Choroid plexus epithelial cell (primary cell): ENCODE measurements at places on chromosomes 4 and X.

DNA sequence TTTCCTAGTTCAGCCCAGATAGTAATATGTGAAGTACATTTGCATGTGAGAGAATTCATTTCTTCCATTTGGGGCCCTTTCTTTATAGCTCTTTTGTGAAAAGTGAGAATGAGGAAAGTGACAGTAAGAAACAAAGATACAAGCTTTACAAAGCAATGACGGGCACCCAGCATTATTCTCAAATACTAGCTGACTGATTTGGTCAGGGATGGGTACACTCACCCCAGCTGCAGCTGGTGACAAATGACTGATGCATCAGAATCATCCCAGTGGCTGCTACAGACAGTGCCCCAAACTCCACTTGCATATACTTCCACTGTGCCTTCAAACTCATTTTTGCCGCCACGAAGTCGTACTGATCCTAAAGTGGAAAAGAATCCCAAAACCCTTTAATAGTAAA, 14.8 kb downstream of the PRSS12 start:
- DNase-seq: no peak

DNA sequence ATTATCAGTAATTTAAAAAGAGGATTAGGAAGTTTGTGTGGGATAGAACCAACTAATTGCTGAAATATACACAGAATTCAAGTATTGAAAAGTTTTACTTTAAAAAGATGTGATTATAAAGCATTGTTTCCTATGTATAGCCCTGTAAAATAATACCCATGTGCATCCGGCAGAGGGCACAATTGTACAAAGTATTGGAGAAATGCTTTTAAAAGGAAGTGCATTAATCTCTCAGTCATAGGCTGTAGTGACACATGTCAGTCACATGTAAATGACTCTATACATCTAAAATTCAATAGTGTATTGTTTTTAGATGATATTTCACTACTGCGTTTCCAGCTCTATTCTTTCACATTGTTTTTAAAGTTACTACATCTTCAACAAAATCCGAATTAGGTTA, 9.7 kb upstream of the GEMIN8 start:
- DNase-seq: peak; percentile 59

- no peak for DNase-seq
These were observed 65.9 kb downstream of the HHIP start for GRCh38 chr4:144711700-144712456.

DNA sequence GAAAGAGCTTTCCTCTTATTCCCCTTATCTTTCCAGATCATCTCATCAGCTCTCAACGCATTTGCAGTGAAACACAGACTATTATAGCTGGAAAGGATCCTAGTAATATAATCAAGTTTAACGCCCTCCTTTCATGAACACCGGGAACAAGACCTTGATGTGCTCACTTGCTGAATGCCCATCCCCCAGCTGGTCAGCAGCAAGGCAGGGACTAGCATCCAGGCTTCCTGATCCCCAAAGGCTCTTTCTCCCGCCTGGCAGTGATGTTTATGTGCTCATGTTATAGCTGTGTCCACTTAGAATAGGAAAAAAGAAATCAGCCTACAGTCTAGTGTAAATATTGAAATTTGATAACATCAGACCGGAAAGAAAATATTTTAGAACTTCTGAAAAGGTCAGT, 24.6 kb downstream of the GPC4 start:
- DNase-seq: no peak

GRCh38 chrX:12979026-12979607, 4.2 kb downstream of the TMSB4X start:
- peak; percentile 87 for DNase-seq

DNA sequence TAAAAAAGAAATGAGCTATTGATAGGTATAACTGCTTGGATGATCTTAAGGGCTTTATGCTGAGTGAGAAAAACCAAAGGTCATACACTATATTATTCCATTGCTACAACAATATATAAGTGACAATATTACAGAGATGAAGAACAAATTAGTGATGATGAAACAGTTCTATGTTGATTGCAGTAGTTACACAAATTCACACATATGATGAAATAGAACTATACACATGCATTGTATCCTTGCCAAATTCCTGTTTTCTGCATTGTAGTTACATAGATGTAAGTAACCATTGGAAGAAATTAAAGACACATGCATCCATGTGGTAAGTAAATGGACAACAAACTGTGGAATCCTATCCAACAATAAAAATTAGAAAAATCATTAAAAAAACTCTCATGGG, 76.5 kb downstream of the CENPC start:
- DNase-seq: no peak

GRCh38 chrX:128929271-128930057, 593.8 kb downstream of the SMARCA1 start:
- DNase-seq: no peak

DNA sequence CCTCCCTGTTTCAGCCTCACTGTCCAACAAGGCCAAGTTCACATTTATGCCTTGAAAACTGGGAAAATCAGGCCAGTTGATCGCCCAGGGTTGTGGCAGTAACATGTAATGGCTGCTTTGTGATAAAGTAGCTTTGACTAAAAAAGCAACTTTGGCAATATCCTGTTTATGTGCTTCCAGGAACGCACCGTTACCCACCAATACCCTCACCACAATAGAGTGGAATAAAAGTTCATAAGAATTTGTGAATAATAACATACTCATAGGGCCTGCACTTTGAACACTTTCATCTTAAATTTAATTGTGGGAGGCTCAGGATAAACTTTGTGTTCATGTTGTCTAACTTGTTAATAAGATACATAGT, 80.7 kb upstream of the MAML3 start:
- DNase-seq: no peak

DNA sequence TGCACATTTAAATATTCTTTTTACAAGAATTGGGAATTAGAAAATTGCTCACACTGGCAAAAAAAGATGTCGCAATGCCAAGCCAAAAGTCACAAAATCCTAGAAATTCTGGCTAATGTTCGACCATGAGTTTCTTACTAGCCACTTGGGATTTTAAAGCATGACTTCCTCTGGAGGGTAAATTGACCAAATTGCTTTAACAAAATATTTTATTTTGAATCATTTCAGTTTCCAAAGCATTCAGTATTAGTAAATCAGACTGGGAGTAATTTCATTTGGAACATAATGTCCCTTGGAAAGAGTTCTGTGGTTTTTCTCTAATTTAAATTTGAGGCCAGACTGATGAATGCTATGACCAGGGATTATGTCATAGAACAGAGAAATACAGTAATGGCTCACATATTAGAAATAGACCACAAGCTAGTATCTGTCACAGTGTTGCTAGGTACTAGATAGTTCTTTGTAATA, 7.6 kb upstream of the CXCL5 start:
- DNase-seq: peak; percentile 54

- DNase-seq: no peak
These were observed 31.1 kb upstream of the MAMLD1 start for GRCh38 chrX:150332023-150332422.

- no peak for DNase-seq
These were observed 25.6 kb upstream of the MAMLD1 start for GRCh38 chrX:150337536-150337935.

- no peak for DNase-seq
These were observed 4.5 kb downstream of the BST1 start for GRCh38 chr4:15707363-15707715.

GRCh38 chrX:150664290-150664689, 28.9 kb upstream of the MTMR1 start:
- DNase-seq: peak; percentile 16

DNA sequence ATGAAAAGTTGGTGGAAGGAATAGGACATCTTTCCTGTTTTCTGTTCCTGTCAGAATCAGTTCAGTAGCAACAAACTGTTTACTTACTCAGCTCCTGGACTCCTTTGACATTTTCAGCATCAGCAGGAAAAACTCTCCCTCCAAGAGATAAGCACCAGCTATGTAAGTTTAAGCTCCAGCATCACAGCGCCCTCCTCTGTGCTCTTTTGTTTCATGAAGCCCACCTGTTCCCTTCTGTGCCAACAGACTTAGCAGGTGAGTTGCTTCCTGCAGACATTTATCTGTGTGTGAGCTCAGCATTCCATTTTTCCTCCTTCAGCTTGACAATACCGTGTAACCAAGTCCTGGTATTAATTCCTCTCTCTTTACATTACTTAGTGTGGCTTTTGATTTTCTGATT, 644.1 kb upstream of the AGA start:
- no peak for DNase-seq

DNA sequence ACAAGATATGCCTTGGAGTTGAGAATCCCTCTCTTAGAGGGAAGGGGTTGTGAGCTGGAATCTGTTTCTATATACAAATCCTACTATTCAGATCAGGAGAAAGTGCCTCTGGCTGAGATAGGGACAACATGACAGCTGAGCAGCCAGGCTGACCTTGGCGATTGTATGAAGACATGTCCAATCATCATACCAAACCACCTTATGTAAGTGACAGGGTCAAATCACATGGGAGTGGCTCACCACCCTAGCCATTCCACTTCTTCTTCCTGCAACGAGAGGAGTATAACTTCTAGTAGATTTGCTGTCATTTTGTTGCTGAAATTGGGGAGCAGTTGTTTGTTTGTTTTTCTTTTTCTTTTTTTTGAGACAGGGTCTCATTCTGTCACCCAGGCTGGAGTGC, 48.3 kb upstream of the TMEM150C start:
- no peak for DNase-seq

DNA sequence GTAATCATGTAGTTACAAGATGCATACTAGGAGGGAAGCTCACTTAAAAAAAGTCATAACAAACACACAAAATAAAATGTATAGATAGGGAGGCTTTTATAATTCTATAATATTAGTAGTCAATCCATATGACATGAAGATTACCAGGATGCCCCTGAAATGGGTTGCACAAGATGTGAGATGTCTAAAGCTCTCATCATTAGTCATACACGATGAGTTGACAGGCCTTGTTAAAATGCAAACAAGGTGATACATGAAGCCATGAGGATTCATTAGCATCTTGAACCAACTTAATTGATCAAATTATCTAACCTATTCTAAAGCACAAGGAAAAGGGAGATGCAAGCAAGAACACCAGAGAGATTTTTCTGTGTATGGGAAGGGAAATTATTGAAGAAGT, 470.2 kb downstream of the IQCM start:
- no peak for DNase-seq

- peak; percentile 69 for DNase-seq
These were observed 22.1 kb downstream of the CPEB2 start for GRCh38 chr4:15024386-15024785.

- DNase-seq: no peak
These were observed 69.2 kb downstream of the CLDN22 start for GRCh38 chr4:183250831-183251230.

- no peak for DNase-seq
These were observed 98.9 kb downstream of the TLL1 start for GRCh38 chr4:165971933-165972332.

- DNase-seq: no peak
These were observed 32.5 kb downstream of the HTRA3 start for GRCh38 chr4:8301851-8302730.

DNA sequence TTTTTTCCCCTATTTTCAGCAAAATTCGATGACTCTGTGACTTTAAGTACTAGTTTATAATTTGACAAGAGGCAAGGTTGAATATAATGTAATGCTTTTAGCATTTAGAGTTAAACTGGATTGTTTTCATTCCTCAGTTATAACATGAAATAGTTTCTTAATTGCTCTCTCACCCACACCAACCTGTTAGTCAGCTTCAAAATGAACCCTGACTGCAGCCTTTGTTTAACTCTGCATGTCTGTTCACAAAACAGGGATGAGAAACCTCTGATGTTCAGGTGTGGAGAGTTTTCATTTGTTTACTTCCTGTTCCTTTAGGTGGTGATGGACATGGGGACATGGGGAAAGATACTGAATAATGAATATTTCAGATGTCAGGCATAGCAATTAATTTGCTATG, 49.9 kb upstream of the MND1 start:
- no peak for DNase-seq

DNA sequence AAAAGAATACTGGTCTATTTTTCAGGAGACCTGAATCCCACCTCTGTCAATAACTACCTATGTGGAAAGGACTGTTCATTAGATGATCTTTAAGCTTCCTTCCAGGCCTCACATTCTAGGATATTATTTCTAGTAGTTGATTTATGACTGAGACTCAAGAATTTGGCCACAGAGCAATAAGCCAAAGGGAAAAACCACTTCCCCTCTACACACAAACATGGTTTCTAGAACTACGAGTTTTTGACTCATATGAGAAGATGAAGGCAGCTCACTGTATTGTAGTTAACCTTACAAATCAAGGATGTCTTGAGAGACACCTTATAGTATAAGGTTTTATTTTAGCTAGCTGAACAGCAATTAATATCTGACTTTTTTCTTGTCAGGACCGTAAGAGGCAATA, 36.9 kb upstream of the GDPD2 start:
- no peak for DNase-seq

DNA sequence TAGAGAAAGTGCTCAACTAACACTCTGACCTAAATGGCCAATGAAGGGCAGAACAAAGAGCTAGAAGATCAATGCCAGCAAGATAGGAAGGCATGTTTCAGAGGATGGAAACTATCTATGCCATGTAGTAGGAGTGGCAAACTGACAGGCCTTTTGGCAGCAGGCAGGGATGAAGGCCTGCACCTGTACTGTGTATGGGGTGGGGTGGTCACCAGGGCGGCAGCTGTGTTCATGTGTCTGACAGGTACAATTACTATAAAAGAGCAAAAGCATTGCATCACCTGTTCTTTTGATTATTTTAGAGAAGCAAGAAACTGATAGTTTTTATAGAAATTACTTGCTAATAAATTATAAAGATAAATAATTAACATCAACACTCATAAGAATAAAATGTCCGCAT, 239.1 kb downstream of the CAMK2D start:
- no peak for DNase-seq

DNA sequence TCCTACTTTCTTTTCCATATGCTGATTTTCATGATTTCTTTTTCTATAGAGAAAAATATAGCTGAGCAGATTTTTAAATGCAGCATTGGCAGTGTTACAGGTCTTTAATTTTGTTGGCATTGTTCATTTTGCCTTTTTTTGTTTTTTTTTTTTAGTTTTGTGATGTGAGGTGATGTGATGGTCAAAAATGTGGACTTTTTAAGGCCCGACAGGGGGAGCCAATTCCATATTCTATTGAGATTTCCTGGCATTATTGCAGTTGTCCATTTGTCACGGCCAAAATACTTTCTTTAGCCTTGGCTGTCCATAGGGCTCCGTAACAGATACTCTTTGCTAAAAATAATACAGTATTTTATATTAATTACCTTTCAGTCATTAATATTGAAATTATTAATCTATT, 47.8 kb downstream of the SLIT2 start:
- DNase-seq: peak; percentile 75

GRCh38 chr4:107315584-107315983, 279.5 kb upstream of the DKK2 start:
- DNase-seq: no peak

GRCh38 chr4:142091085-142091513, 454.7 kb downstream of the IL15 start:
- DNase-seq: peak; percentile 83
